ENCODE measurements at places on chromosomes 2 and 18. TPM values are rescaled to one million over a fixed set of nuclear protein-coding genes. Genes with fewer than 3 reads are reported as not detected.

- DNase-seq, result peak; percentile 38
These were observed 142.9 kb upstream of the NDUFV2 start for GRCh38 chr18:8959551-8960135.

The RTP5 gene
- not detected for total RNA-seq

The SP5 gene
- total RNA-seq, result 0.69 TPM

- no peak for DNase-seq
These were observed 312.6 kb downstream of the DPP10 start for GRCh38 chr2:114754907-114755563.

- DNase-seq, result peak; percentile 81
These were observed 337.3 kb downstream of the OSR1 start for GRCh38 chr2:19021100-19021476.

The POTEI gene
- not detected for total RNA-seq

The RGPD4 gene
- total RNA-seq, result under 0.01 TPM

DNA sequence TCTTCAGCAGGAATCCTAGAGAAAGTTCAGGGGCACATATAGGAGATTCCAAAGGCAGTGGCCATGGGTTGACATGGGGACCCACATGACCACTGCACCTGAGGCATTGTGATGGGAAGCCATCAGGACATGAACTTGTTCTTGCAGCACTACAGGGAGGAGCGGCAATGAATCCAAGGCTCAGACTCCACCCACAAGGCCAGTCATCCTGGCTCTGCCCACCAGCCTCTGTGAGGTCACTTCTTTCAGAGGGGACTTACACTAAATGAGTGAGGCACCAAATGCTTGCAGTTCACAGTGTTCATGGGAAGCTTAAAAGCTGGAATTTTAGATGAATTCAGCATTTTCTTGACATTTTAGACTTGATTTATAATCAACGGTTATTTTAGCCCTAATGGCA lies 254.2 kb downstream of the SETBP1 start:
- DNase-seq, result no peak

GRCh38 chr2:12826781-12827180 lies 110.0 kb downstream of the TRIB2 start:
- no peak for DNase-seq

GRCh38 chr2:177396703-177397460 lies 4.3 kb downstream of the AGPS start:
- DNase-seq, result peak; percentile 97

The TTC27 gene
- total RNA-seq, result 32.3 TPM

The ADCYAP1 gene
- total RNA-seq, result not detected

The ARMC9 gene
- 27.1 TPM for total RNA-seq

The TP53I3 gene
- total RNA-seq, result 54.6 TPM

The ALK gene
- not detected for total RNA-seq

GRCh38 chr18:13539050-13539449 lies 187.3 kb downstream of the FAM210A start:
- no peak for DNase-seq

Measured in renal cortical epithelial cell (primary cell).